Stimulated activated naive B cell treated with anti-CD40 and anti-IgM and Interleukin-4, amounts not matched to agents 10 μg/mL and 1 μg/mL and 100 μg/mL, for 72 hours (primary cell): ENCODE measurements at places on chromosomes 16 and 17.

- no peak for DNase-seq
These were observed 23.5 kb downstream of the MYO19 start for GRCh38 chr17:36511216-36511615.

GRCh38 chr17:40531051-40531991, 29.9 kb upstream of the TNS4 start:
- DNase-seq: peak; percentile 62

DNA sequence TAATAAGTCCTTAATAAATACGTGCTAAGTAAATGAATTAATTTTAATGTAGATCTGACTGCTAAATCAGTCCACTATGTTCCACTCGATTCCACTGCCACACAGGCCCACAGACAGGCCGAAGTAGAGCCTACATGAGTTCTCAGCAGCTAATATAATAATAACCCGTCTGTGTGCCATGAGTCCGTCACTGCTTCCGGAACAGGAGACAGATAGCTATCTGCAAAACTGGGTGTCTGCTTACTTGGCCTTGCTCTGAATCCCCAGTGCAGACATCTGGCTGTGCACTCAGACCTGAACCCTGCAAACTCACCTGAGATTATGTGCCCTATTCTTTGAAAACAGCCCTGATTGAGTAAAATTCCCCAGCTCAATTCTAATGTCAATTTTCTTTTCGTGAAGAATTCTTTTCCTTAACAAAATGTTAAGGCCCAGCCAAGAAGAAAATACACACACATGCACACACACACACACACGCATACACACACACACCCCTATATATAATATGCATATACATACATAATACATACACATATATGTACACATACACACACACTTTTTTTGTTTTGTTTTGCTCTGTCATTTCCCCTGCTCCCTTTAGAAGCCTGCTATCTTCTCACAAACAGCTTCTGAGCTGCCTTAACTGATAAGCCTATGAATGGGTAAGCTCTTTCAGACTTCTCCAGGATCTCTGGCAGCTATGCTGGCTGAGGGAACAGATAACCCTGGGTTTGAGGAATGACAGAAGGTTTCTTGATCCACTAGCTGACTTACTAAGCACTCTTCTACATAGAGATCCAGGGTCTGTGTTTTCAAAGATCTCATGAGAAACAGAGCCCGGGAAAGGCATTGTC, 39.8 kb upstream of the TOM1L1 start:
- DNase-seq: no peak

DNA sequence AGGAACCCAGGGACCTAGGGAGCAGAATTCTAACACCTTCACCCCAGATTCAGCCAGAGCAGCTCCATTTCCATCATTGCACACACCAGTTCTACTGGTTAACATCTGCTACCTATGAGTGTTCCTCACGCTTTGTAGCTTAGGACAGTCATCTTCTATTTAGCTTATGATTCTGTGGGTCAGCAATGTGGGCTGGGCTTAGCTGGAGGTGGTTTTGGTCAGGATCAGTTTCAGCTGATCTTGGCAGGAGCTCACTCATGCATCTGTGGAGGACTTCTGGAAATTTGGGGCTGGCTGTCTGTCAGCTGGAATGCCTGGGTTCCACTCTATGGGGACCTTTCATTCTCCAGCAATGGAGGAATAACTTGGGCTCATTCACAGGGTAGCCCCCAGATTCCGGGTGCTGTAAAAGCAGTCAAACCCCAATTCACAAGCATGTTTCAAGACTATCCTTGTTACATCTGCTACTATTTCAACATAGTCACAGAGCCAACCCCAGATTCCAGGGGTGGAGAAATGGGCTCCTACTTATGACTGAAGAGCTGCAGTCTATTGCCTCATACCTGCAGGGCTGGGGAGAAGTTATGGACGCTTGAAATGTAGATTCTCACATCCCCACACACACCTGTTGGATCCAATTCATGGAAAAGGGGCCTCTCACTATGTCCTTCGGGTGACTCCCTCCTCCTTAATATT, 3.4 kb upstream of the HP start:
- DNase-seq: no peak

DNA sequence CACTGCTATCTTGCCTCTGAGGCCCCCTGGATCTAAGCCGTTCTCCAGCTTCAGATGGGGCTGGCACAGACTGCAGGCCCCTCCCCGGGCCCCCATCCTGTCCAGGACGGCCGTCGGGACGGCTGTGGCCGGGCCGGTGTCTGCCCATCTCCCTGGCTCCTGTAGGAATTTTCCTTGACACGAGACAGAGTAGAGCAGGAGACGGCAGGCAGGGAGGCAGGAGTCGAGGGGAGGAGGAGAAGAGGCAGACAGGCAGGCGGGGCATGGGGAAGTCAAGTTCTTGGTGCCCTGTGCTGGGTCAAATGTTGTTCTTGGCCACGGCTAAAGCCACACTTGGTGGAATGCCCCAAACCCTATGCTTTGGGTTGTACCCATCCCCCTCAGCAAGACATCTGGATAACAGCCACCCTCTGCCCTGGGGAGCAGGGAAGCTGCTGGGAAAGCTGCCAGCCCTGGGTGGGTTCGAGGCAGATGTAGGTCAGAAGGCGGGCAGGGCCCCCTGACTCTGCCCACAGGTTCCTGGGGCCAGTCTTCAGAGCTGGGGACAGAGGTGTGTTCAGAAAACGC, 4.0 kb downstream of the C1QTNF1 start:
- no peak for DNase-seq

- DNase-seq: peak; percentile 63
These were observed 9.5 kb downstream of the MTMR4 start for GRCh38 chr17:58504826-58505351.

DNA sequence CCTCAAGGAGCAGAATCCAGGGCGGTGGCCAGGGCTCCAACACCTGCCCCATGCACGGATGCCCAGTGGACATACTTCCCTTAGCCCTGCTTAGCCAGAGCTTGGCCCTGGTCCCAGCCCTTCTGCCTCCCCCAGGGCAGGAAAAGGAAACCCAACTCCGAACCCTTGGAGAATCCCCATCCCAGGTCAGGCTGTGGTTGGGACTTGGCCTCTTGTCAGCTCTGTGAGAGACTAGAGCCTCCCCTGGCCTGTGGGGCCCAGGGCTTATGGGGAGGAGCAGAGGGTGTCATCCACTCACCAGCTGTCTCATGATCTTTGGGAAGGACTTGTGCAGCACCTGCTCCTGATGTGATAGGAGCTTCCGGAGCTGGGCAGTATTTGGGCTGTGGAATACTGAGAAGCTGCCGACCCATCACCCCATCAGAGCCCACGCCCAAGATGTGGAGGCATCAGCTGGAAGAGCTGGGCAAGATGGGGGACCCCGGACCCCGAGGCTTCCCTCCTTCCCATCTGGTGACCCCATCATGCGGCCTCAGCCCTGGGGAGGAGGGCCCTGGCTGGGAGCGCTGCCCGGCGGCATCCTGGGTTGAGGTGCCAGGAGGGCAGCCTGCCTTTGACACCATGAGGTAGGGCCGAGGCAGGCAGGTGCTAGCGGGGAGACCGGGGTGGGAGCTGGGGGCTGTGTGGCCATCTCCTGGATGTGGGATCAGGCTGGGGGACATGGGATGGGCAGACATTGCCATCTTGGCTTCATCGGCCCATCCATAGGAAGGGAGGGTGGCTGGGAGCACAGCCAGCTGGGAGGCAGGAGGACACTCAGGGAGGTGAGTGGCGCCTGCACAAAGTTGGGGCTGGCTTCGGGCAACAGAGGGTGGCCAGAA, 45.1 kb downstream of the TNFRSF13B start:
- DNase-seq: no peak

DNA sequence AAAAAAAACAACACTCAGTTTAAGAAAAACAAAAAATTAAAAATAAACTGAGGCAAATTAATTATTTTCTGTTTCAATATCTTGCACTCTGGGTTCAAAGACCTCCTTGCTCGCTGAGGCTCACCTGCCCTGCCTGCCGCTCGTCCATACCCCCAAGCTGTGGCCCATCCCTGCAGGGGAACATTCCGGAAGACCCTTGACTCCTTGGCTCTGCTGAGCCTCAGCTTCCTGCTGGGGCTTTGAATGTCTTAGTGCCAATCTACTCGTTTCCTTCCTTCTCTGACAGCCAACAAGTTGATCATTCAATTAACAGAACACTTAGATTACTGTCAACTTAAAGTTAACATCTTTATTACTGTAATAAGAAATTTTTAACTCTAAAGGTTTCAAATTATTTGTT, 24.3 kb downstream of the G6PC1 start:
- DNase-seq: no peak

DNA sequence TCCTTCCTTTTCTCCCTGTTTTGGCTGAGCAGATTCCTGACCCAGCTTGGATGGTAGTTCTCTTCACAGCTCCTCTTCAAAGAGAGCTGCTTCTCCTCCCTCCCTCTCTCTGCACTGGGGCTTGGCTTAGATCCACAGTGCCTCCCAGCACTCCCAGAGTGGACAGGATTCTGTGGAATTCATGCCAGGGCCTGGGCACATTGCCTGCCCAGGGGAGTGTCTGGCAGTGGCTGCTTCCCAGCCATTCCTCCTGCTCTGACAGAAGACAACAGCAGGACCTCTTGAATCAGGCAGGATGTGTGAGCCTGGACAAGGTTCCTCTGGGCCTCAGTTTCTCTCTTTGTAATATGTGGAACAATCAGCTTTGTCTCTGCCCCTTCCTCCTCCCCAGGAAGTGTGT, 4.5 kb upstream of the MMP28 start:
- DNase-seq: no peak

DNA sequence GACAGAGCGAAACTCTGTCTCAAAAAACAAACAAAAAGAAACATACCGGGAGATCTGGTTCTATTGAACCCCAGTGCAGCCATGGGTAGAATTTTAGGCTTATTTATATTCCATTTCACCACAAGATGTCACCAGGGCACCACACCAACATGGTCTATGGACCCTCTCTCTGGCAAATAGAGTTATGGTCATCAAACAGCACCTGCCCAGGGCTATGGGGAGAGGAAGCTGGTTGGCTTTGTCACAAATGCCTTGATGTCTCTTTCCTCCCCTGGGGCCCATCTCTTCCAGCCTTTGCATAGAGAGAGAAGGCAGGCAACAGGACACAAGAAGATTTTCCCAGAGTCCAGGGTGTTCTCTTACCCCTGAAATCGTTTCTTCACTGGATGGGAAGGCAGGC, 128.4 kb downstream of the WWOX start:
- DNase-seq: no peak

- DNase-seq: no peak
These were observed 38.8 kb downstream of the IST1 start for GRCh38 chr16:71933913-71934695.
